ENCODE measurements at places on chromosomes 3 and 15.
A peak's percentile ranks its signal among the peaks of the same experiment; 100 is the strongest.

DNA sequence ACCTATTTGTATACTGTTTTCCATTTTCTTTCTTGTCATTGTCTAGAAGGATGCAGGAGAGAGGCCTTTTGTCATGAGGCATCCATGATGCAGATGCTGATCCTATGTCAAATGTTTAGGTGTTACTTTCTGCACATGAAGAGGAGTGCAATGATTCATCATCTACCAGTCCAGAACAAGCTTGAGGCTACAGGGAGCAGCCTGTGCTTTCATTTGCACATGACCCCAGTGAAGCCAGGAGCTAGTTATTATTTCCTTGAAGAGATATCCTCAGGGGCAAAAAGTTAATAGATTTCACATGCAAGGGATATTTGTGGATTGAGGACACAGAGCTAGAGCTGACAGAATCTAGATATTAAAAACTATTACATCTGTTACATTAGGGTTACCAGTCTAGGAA is 204.4 kb upstream of the TGFBR2 start:
- no peak for DNase-seq

- DNase-seq, result no peak
These were observed 134.0 kb downstream of the FHIT start for GRCh38 chr3:61117045-61117898.

DNA sequence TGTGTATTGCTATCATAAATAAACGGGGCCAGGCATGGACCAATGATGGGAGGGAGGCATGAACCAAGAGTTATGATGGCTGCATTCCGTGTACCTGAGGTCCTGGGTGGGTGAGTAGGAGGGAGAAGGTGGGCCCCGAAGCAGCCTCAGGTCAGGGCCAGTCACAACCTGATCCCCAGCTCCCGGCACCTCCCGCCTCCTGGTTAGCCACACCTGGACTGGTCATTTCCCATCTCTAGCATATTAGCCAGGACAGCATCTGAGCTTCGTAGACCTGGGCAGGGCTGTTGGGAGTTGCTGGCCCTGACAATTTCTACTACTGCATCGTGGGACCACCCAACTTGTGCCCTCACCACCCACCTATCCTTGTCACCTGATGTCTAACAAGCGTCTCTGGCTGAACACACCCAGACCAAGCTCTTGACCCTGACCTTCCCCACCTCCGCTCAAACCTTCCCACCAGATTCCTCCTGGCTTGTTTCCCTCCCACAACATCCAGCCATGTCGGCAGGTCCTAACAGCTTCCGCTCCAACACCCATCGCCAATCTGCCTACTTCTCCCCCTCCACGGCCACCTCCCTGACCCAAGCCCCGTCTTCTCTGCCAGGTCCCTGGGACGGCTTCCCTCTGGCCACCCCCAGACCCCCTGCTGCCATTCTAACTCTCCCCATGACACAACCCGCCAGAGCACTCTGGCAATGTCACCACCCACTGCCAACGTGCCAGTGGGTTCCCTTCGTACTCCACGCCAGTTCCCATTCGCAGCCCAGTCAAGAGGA is 133.8 kb upstream of the IQSEC1 start:
- DNase-seq, result no peak

DNA sequence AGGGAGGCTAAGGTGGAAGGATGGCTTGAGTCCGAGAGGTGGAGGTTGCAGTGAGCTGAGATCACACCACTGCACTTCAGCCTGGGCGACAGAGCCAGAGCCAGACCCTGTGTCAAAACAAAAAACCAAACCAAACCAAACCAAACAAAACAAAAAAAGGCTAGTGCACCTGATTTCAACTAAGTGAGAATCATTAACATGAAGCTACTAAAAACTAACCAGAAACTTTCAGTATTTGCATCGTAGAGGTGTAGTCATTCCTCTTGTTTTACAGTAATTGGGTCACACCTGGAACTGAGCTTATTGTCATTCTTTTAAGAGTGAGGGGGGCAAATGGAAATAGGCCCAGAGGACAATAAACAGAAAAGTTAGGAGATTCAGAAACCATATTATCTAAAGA is 58.5 kb downstream of the ST6GAL1 start:
- no peak for DNase-seq

- DNase-seq, result no peak
These were observed 417.8 kb upstream of the GBE1 start for GRCh38 chr3:82179291-82179690.

- no peak for DNase-seq
These were observed 14.1 kb upstream of the TMEM115 start for GRCh38 chr3:50373146-50374051.

GRCh38 chr3:123261666-123262065 is 59.9 kb downstream of the SEC22A start:
- no peak for DNase-seq

GRCh38 chr15:38153781-38154180 is 98.9 kb upstream of the SPRED1 start:
- DNase-seq, result no peak

- DNase-seq, result peak; percentile 68
These were observed 29.3 kb upstream of the MYO1E start for GRCh38 chr15:59401824-59402569.

- no peak for DNase-seq
These were observed 922 bp downstream of the ADPRH start for GRCh38 chr3:119580067-119580760.

DNA sequence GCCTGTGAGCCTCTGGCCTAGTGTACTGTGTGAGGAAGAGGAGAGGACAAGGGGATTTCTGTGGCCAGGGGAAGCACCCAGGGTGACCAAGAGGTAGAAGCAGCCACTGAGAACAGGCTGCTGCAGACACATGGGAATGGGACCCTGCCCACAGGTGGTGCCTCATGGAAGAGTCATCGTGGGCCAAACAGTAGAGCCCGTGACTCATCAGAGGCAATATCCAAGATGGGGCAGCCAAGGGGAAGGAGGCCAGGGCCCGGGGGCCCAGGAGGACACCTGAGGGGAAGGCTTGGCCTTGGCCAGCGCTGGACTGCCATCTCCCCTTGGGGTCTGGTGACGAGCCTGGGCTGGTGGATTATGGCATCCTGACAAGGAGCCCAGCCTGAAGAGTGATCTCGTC is 275.0 kb upstream of the LYSMD4 start:
- no peak for DNase-seq

DNA sequence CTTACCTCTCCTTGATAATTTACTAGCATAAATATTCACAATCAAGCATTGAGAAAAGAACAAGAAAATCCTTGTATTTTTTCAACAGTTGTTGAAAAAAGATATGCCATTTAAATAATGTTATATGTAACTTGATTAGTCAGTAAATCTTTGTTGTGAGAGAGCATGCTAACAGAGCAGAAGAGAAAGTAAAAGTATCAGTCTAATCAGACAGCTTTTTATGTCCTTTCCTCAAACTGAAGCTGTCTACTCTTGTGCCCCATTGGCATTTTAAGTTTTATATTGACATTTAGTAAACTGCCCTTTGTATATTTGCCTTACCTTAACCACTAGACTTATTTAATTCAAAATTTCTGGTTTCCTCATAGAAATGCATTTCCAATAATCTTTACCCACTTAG is 668.7 kb downstream of the OTOL1 start:
- DNase-seq, result no peak

- DNase-seq, result no peak
These were observed 5.0 kb downstream of the ZBED2 start for GRCh38 chr3:111590143-111590491.

DNA sequence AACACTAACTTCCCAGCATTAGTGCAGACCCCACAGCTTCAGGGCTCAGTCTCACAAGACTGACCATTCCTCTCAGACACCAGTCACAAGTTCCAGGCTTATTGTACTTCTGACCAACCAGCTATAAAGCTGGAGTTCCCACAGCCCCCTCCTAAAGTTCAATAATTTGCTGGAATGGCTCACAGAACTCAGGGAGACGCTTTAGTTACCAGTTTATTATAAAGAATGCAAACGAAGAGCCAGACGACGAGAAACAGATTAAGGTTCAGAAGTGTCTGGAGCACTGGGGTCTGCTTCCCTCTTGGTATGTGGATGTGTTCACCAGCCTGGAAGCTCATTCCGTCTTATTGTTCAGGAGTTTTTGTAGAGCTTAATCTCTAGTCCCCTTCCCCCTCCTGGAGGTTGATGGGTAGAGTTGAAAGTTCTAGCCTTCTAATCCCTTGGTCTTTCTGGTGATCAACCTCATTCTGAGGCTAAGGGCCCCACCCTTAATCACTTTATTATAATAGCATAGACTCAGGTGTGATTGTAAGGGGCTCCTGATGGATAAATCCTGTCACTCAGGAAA is 4.8 kb upstream of the CSRNP1 start:
- DNase-seq, result no peak

- no peak for DNase-seq
These were observed 18.7 kb downstream of the TGM4 start for GRCh38 chr3:44893097-44893496.

GRCh38 chr3:56917361-56918110 is 115.8 kb upstream of the ARHGEF3 start:
- DNase-seq, result no peak

DNA sequence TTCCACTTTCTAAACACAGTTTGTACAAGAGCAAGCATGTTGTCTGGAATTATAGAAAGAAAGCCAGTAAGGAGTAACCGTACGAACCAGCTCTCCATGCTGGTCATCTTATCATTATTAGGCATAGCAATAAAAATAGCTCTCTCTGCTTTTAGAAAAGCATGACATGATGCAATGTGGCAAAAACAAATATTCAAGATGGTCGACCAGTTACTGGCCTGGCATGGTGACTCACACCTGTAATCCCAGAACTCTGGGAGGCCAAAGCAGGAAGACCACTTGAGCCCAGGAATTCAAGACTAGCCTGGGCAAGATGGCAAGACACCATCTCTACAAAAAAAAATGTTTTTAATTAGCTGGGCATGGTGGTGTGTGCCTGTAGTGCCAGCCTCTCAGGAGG is 2.6 kb upstream of the MAP4 start:
- DNase-seq, result no peak

- no peak for DNase-seq
These were observed 91.1 kb upstream of the IL12A start for GRCh38 chr3:159897331-159898075.

GRCh38 chr3:151935446-151935845 is 62.0 kb downstream of the SUCNR1 start:
- no peak for DNase-seq

GRCh38 chr3:190209533-190209932 is 88.8 kb upstream of the P3H2 start:
- no peak for DNase-seq

- no peak for DNase-seq
These were observed 22.6 kb upstream of the DUSP7 start for GRCh38 chr3:52078781-52079560.

DNA sequence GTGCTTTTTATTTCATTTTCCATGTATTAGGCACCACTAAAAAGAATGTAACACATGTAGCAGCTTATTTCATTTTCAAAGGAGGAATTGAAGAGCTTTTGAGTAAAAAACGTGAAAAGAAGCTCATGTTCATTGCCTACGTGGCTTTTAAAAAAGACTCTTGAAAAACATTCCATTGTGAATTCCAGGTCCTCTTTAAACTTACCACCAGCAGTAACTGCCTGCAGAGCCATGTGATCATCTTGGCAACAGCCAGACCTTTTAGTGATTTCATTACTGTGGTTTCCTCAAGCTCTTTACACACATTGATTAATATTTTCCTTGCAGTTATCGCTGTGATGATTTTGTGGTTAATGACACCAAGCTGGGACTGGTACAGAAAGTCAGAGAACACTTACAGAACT is 43.8 kb upstream of the FBXL22 start:
- no peak for DNase-seq

GRCh38 chr3:145015253-145015652 is 1043.6 kb downstream of the DIPK2A start:
- no peak for DNase-seq

- peak; percentile 65 for DNase-seq
These were observed 646.0 kb downstream of the TUSC7 start for GRCh38 chr3:117355566-117355965.

DNA sequence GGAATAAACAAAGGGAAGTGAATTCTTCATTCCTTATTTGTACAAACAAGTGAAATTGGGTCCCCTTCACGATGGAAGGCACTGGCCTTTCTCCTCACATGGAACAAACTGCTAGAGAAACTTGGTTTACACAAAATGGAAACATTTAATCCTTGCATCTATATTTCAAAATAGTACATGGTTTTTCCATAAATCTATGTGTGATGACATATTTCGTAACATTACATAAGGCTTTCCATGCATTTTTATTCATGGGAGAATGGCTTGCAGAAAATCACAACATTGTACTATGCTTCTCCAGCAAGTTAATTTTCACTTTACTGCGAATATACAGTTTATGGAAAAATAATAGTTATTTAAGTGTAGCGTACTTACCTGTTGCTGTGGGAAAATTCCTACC is 81.0 kb upstream of the CDIN1 start:
- DNase-seq, result no peak

GRCh38 chr3:117404141-117404540 is 694.6 kb downstream of the TUSC7 start:
- no peak for DNase-seq

- DNase-seq, result peak; percentile 18
These were observed 141.5 kb upstream of the EIF1B start for GRCh38 chr3:40167958-40168357.

All from NCI-H1105 treated with DMSO at 0.1 percent for 48 hours (cell line).